ENCODE measurements at places on chromosomes 3 and 15. TPM values are rescaled to one million over a fixed set of nuclear protein-coding genes. Genes with fewer than 3 reads are reported as not detected.

The WDR93 gene
- total RNA-seq: not detected

The ZBTB47 gene
- total RNA-seq: 1.2 TPM

The SERINC4 gene
- 0.24 TPM for total RNA-seq

The TM4SF18 gene
- total RNA-seq: not detected

The GOLGA6C gene
- not detected for total RNA-seq

- no peak for ATAC-seq
- H3K4me3 ChIP-seq: peak overlapping the region; percentile 55
- H3K4me1 ChIP-seq: peaks cover 19% of the 10 kb centered on the region
- H3K36me3 ChIP-seq: peaks cover 68% of the 10 kb centered on the region
- no peaks in the 10 kb centered on the region for H3K27me3 ChIP-seq
These were observed 40.9 kb upstream of the RPL35A start for GRCh38 chr3:197908957-197909701.

GRCh38 chr3:10553591-10554235, 48.3 kb upstream of the ATP2B2 start:
- peaks cover 3% of the 10 kb centered on the region for H3K27me3 ChIP-seq
- no peaks in the 10 kb centered on the region for H3K36me3 ChIP-seq
- H3K27ac ChIP-seq: no peak overlapping the region
- H3K4me1 ChIP-seq: peaks cover 6% of the 10 kb centered on the region

DNA sequence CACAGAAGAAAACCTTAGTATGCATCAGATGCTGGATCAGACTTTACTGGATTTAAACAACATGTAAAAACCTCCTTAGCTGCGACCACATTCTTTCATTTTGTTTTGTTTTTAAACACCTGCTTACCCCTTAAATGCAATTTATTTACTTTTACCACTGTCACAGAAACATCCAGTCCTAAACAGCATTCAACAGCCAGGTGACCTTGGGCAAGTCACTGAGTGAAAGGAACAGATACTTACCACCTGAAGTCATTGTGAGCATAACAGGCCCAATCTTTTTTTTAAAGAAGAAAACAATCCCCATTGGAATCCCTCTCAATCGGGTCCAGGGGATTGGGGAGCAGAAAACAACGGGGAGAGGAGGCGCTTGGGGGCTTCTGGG, 390 bp downstream of the STARD5 start:
- peak overlapping the region; percentile 84 for H3K27ac ChIP-seq
- H3K36me3 ChIP-seq: peaks cover 34% of the 10 kb centered on the region
- peak overlapping the region; percentile 98 for H3K4me3 ChIP-seq
- H3K4me1 ChIP-seq: peaks cover 21% of the 10 kb centered on the region
- H3K27me3 ChIP-seq: no peaks in the 10 kb centered on the region

GRCh38 chr3:99678023-99678422, 39.6 kb downstream of the COL8A1 start:
- H3K4me1 ChIP-seq: no peaks in the 10 kb centered on the region
- H3K4me3 ChIP-seq: no peak overlapping the region
- no peaks in the 10 kb centered on the region for H3K36me3 ChIP-seq
- H3K27ac ChIP-seq: no peak overlapping the region

GRCh38 chr3:104873331-104873730, 493.4 kb upstream of the ALCAM start:
- H3K36me3 ChIP-seq: no peaks in the 10 kb centered on the region
- H3K27ac ChIP-seq: no peak overlapping the region
- ATAC-seq: no peak
- H3K27me3 ChIP-seq: peaks cover 4% of the 10 kb centered on the region

Measured in activated T-helper 17 cell treated with anti-CD3 and anti-CD28 coated beads, Interleukin-2, amount 50 U/mL, for 72 hours (primary cell).